ENCODE measurements at places on chromosomes 5 and 9.

- DNase-seq, result no peak
These were observed 248.8 kb downstream of the MCTP1 start for GRCh38 chr5:95035891-95036685.

- DNase-seq, result no peak
These were observed 200.4 kb downstream of the ARHGAP26 start for GRCh38 chr5:142970440-142971030.

- no peak for DNase-seq
These were observed 838.4 kb upstream of the NUDT12 start for GRCh38 chr5:104400941-104401340.

DNA sequence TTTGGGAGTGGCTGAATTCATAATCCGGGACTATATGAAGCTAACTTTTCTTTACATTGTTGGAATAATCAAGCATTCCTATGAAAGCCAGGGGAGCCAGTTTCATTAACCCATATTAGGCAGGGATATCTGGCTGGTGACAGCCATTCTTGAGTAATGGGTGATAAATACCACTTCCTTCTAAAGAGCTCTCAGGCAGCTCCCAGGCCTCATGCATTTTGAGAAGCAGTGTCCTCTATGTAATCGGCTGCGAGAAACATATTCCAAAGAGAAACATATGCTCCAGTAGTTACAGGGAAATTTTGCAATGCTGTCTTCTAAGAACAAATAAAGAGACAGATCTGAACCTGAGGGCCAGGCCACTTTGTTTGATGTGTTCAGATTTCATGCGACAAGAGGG is 83.1 kb downstream of the MSX2 start:
- no peak for DNase-seq

DNA sequence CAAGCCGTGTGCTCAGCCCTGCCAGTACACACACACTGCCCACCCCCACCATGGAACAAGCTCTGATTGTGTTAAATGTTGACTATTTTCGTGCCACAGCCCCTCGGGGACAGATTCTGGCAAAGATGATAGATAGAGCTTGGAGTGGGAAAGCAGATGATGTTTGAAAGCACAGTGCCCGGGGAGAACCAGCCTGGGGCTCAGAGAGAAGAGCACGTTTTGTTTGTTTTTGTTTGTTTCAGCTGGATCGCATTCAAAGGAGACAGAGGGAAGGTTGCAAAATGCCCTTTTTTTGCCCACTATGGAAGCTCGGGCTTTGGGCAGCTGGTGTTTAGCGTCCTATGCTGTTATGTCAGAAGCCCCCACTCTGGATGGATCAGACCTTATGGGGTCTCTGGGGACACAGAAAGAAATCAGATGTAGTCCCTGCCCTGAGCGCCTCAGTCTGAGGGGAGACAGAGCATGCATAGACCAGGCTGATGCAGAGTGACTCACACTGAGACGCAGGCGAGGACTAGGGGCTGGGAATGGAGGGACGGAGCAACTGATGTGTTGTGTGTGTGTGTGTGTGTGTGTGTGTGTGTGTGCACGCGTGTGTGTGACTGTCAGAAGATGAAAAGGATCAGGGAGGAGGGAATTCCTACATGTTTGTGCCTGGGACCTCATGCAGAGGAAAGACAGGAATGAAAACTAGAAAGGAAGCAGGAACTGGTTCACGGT is 229.7 kb downstream of the MELK start:
- DNase-seq, result no peak

- DNase-seq, result no peak
These were observed 175.5 kb downstream of the TTLL11 start for GRCh38 chr9:121917375-121918335.

- DNase-seq, result no peak
These were observed 88.7 kb downstream of the PIP5K1B start for GRCh38 chr9:68793605-68794343.

DNA sequence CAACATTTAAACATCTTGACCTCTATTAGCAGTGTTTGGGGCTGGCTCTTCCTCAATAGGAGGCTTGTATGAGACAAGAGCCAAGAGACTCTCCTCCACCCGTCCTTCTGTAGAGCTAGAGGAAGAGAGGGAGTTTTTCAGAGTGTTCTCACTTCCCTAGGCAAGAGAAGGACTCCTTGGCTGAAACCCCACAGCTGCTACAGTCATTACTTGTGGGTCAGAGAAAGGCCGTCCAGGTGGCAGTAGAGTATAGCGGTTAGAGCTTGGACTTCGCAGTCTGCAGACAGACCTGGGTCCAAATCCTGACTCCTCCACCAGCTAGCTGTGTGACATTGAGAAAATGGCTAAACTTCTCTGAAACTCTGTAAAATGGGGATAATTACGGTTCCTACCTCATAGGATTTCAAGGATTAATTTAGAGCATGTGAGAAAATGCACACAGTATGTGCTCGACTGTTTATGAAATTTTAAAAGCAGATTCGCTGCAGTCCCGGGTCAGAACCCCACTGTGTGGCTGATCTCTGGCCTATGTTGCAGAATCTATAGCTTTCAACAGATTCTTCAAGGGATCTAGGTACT is 80.8 kb upstream of the ARAP3 start:
- DNase-seq, result no peak

- peak; percentile 21 for DNase-seq
These were observed 708 bp upstream of the TUBB4B start for GRCh38 chr9:137240318-137240840.

DNA sequence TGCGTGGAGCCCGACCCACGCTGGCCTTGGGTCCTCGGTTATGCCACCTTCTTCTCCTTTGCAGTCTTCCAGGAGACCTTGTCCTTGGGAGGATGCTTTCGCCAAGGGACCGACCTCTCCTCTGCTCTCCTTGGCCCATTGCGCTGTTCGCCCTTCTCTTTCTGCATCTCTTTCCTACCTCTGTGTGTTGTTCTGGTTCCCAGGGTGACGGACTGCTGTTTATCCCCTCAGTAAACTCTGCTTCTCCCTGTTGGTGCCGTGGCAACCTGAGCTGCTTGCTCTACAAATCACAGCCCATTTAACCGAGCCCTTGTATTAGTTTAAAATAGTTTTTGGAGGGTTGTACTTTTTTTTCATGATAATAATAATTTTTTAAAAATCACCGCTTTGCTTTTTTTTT is 97.9 kb downstream of the DAPK1 start:
- no peak for DNase-seq

- no peak for DNase-seq
These were observed 63.5 kb downstream of the ENC1 start for GRCh38 chr5:74576941-74577456.

- no peak for DNase-seq
These were observed 96.8 kb upstream of the GNA14 start for GRCh38 chr9:77744841-77745430.

- DNase-seq, result no peak
These were observed 107.9 kb upstream of the EFNA5 start for GRCh38 chr5:107778647-107779046.

DNA sequence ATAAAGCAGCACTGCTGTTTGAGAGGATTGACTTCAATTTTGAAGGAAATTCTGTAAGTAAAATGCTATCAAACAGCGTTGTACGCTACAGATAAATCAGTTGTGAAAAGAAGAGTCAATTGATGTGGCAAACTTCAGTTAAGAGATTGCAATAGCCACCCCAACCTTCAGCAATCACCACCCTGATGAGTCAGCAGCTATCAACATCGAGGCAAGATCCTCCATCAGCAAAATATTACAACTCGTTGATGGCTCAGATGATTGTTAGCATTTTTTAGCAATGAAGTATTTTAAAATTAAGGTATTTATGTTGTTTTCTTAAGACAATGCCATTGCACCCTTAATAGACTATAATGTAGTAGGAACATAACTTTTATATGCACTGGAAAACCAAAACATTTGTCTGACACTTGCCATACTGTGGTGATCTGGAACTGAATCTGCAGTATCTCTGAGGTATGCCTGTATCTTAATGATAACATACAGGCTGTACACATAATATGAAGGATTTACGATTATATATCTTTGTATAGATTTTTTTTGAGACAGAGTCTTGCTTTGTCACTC is 47.5 kb downstream of the VPS13A start:
- DNase-seq, result no peak

DNA sequence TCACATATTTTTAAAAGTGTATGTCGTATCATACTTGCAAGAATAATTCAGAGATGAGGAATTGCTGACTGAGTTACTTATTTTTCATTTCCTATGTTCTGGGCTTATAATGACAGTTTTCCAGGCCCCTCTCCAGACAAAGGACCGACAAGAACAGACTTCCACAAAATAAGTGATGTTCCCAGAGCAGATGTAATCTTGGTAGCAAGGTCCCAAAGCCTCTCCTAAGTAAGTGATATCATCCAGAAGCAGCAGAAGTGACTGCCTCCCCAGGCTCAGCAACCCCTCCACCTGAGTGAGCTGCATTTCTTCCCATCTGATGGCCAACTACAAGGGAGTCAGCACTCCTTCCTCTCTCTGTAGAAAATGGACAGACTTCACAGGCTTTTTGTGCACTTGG is 57.1 kb downstream of the SEMA6A start:
- no peak for DNase-seq

- DNase-seq, result no peak
These were observed 129.8 kb downstream of the MARCHF11 start for GRCh38 chr5:16049761-16050160.

DNA sequence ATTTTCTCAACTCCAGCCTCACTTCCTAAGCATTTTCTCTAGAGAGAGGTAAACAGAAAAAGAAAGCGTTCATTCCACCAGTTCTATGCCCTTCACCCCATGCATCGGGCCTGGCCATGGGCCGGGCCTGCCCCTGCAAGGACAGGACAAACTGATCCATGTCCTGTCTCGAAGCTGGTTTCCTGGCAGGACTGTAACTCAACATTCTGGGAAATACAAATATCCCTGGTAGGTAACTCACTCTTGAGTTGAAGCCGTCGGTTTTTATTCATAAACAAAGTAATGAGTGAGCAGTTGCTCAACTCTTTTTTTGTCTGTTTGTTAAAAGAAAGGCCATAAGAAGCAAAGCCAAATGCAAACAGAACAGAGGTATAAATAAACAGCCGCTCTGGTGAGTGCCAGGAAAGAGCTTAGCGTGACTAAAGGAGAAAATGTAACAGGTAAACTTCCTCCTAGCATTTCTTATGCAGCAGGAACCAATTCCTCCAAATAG is 64.4 kb upstream of the DNAH5 start:
- peak; percentile 52 for DNase-seq

DNA sequence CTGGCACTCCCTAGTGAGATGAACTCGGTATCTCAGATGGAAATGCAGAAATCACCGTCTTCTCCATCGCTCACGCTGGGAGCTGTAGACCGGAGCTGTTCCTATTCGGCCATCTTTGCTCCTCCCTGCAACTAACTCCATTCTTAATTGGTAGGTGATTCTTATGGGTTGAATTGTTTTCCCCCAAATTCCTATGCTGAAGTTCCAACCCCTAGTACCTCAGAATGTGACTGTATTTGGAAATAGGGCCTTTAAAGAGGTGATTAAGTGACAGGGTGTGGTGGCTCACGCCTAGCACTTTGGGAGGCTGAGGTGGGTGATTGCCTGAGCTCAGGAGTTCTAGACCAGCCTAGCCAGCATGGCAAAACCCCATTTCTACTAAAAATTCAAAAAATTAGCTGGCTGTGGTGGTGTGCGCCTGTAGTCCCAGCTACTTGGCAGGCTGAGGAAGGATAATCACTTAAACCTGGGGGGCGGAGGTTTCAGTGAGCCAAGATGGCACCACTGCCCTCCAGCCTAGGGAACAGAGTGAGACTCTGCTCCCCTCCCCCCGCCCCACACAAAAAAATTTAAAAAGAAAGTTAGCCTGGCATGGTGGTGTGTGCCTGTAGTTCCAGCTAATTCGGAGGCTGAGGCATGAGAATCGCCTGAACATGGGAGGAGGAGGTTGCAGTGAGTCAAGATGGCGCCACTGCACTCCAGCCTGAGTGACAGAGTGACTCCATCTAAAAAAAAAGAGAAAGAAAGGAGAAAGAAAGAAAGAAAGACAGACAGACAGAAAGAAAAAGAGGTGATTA is 25.2 kb upstream of the FOCAD start:
- DNase-seq, result no peak

DNA sequence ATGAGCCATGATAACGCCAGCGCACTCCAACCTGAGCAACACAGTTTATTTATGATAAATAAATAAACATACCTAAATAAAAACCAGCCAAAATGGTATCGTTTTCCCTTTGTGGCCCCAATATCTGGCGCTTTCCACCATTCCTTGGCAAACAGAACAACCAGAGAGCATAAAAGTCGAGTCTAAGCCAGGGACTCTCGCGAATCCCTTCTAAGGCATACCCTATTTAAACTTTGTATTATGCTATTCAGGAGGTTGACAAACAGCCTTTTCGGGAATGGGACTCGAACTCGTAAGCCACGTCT is 386 bp upstream of the MATR3 start:
- DNase-seq, result no peak

DNA sequence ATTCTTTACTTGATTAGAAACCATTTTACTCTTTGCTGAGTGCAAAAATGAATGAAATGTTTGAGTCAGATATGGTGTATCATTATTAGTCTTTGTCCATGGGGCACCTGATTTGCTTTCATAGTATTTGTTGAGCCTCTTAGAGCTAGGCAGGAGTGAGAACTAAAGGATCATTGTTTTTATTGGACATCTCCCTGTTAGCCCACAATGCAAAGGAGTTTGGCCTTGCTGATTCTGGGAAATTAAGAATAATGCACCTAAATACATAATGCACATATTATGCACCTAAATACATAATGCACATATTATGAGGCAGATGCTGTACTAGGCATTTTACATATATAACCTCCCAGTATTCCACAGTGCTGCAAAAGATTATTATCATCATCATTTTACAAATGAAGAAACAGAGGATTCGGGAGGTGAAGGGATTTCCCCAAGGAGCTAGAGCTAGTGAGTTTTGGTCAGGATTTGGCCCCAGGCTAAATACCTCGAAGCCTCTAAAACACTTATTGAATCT is 113.0 kb upstream of the LIFR start:
- DNase-seq, result no peak

- no peak for DNase-seq
These were observed 25.8 kb downstream of the DIRAS2 start for GRCh38 chr9:90616806-90617205.

DNA sequence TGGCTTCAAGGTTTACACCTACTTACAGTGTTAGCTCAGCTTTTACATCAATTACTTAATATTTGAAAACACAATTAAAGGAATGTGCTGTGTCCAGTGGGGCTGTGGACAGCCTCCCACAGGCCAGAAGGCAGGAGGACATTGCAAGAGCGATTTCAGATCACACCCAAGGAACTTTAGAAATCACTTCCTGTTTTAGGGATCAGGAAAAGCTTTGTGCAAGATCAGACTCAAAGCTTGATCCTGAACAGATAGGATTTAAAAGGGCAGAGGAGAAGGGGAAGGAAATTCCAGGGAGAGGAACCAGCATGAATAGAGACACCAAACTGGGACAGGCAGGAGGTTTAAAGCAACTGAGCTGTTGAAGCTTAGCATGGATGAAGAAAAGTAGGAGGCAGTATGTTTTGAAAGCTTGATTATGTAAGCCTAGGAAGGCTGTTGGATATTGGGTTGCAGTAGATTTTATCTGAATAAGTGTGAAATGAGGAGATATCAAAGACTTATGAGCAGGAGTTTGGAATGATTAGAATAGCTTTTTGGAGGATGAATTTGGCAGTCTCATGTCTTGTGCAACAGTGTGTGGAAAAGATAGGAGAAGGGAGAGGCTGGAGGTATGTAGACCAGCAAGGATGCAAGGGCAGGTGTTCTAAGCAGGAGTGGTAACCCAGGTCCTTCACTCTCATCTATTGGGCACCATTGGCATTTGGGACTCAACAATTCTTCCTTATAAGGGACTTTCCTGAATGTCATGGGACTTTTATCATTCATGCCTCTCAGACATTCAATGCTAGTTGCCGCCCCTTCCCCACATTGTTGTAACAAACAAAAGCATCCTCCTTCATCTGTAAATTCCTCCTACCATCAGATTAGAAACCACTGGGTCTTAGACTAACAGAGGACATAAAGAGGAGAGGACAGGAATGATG is 123.5 kb downstream of the TARS1 start:
- DNase-seq, result no peak
